ENCODE measurements at places on chromosomes 3 and 15.

- no peak for DNase-seq
Measured at GRCh38 chr3:127226946-127227842, 34.3 kb downstream of the PRR23E start.

DNA sequence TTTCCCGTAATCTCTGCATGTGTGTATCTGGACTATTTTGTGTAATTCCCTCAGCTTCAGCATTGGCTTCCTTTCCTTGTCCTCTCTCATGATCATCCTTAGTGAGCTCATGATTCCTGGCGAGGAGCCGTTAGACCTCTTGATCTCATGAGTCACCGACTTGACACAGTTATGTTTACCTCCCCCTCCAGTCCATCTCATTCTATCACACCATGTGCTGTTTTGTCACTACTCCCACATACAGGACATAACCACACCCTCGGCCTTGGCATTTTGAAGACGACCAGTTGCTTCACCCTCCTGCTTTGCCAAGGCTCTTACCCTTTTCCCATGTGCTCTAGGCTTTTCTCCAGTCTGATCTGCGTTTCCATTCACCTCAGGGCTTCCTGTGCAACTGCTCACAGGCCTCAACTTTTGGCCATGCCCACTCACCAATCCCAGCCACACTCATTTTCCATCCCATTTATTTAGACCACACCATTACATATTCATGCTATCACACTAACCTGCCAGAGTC, 41.5 kb downstream of the CP start:
- DNase-seq: no peak

DNA sequence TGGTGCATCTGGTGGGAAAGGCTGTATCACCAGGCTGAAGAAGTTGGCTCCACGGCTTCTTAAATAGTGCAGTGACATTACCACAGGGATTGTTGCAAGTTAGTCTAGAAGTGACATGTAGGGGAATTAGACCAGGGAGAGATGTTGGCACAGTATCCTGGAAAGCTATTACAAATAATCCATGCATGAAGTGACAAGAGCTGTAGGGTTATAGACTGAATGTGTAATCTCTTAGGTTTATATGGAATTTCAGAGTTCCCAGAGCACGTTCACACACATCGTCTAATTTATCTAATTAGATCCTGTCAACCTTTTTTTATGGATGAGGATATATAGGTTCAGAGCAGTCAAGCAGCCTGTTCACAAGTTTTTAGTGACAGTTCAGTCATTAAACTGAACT, 37.3 kb upstream of the APH1B start:
- no peak for DNase-seq

DNA sequence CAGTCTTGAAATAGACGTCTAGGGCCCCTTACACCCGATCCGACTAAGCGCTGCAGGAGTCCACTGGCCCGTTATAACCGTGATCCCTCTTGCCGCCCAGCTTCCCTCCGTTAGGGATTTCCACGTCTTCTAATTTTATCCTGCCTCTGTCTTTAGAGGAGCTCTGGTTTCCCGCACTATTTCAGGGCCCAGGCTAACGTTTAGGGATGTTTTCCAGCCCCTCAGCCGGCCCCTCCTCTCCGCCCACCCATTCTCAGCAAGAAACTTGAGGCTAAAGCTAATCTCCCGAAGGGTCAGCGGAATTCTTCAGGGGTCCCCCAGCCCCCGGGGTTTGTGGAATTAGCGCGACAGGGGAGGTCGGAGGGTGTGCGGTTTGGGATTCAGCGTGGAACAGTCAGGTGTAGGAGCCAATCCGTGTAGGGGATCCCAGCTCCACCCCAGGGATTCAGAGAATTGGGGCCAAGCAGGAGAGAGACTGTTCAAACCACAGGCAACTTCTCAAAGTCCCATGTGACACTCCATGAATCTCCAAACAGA, 1.6 kb downstream of the PTX3 start:
- no peak for DNase-seq
